ENCODE measurements at places on chromosomes 12 and 14.
A peak's percentile ranks its signal among the peaks of the same experiment; 100 is the strongest.

DNA sequence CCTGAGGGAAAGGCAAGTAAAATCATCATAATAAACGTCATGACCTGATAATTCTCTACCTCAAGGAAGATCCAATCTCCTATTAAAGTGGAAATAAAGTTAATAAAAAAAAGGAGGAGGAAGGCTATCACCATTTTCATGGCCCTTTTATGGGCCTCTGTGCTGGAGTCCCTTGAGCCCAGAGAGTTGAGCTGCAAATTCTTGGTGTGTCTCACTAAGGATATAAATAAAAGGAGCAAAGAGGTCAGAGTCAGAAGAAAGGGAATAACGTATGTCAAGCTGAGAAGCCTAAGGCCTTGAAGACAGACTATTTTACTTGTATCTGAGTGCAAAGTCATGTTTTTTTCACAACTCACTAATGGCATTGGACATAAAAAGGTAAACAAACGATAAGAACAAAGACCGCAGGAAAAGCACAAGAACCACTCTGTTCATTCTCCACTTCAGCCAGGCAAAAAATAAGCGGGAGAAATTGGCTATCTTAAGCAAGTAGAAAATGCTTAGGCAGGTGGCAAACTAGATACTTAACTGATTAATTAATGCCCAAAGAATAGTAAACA, 12.0 kb upstream of the SMIM10L1 start:
- no peak for DNase-seq

DNA sequence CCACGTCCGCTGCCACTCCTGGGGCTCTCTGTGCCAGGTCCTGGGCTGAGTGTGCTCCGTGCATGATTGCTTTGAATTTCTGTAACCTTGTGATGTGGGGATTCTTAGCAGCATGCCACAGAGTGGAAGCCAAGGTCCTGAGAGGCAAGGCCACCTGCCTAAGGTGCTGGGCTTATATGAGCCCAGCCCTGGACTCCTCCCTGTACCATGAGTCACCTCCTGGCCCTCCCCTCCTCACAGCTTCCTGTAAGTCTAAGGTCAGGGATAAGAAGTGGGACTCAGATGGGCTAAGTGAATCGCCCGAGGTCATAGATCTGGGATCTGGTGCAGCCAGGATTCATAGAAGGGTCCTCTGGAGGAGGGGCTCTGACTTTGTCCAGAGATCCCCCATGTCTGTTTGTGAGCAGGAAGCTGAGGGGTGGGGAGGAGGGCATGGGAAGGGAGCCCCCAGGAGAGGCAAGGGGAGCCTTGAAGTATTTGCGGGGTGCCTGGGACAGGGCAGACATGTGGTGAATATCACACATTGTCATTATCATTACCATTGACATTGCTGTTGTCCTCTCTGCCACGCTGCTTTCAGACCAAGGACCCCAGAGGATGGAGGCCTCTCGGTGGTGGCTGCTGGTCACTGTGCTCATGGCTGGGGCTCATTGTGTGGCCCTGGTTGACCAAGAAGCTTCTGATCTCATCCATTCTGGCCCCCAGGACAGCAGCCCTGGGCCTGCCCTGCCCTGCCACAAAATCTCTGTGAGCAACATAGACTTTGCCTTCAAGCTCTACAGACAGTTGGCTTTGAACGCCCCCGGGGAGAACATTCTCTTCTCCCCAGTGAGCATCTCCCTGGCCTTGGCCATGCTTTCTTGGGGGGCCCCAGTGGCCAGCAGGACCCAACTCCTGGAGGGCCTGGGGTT, 28.8 kb downstream of the SERPINA3 start:
- DNase-seq, result no peak

GRCh38 chr12:104201238-104202001, 14.2 kb upstream of the TXNRD1 start:
- DNase-seq, result no peak

DNA sequence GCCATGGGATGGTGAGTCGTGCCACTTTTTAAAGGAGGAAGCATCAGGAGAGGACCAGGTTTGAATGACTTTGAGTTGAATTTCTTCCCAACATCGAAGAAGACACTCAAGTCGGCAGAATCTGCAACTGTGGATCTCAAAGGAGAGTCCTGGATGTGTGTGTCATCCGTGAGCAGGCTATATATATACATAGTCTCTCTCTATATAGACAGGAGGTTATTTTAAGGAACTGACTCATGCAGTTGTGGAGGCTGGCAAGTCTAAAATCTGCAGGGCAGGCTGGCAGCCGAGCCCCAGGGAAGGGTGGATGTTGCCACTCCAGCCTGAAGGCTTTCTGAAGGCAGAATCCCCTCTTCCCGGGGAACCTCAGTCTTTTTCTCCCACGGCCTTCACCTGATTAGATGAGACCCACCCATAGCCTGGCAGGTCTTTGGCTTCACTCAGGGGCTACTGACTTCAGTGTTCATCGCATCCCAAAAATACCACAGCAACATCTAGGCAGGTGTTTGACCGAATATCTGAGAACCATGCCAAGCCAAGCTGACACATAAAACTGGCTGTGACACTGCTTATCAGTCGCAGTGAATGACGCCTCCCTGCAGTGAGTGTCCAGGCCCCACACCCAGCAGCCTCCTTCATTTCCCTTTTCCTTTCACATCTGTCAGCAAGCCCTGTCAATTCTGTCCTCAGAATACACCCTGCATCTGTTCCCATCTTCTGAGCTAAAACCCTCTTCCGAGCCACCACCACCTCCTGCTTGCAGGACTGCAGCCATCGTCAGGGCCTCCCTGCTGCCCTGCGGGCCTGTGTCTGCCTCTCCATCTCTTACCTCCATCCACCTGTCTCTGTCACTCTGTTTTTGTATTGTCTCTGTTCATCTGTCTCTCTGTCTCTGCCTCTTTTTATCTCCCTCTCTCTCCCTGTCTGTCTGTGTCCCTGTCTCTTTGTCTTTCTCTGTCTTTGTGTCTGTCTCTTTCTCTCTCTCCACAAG, 54.0 kb downstream of the ZNF664 start:
- no peak for DNase-seq

- DNase-seq, result no peak
These were observed 31.5 kb downstream of the CFL2 start for GRCh38 chr14:34682787-34683321.

DNA sequence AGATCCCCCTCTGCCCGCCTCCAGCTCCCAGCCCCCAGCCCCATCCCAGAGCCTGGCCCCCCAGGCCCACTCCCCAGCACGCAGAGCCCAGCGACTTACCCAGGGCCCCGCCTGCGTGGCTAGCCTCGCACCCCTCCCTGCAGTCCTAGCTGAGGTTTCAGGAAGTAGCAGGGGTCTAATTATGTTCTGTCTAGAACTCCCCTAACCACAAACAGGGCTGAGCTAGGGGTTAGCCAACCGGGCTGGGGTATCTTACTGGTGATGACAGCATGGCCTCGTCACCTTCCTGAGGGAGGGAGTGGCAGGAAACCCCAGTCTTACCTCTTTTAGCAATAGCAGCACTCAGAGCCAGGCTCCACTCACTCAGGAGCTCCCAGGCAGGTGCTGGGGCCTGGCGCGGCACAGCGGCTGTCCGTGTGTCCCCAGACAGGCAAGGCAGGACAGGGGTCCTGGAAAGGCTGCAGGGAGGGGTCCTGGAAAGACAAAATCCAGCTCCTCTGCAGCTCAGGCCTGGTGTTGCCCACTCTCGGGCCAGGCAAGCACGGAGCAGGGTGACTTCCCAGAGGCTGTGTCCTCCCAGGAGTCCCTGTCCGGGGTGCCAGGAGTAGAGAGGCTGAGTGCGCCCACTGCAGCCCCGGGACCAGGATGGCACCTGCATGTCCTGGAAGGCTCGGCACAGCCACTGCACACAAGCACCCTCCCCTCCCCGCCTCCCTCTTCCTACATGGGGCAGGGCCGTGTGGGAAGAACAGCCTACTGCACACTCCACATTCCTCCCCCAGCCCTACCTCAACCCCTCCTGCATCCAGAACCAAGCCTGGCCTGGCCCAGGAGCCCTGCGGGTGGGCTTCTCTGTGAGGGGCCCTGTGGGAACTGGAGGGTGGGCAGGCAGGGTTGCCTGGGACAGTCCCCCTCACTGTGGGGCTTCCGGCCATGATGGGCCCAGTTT, at the start of gene GPR132:
Gene GPR132 (minus strand): TSS at position 151 of the 949 bp plus-strand sequence. CDS start 10,010 bp downstream, outside the sequence.
- peak; percentile 74 for DNase-seq
